Activated T-helper 2 cell treated with anti-CD3 and anti-CD28 coated beads, Interferon-gamma antibody, Interleukin-2, Interleukin-4, amounts not matched to agents 10 μg/mL and 5 μg/mL and 100 μg/mL, durations not matched to agents 14 hours and 24 hours and 36 hours (primary cell): ENCODE measurements at places on chromosomes 4 and X. TPM values are rescaled to one million over a fixed set of nuclear protein-coding genes. Genes with fewer than 3 reads are reported as not detected.

DNA sequence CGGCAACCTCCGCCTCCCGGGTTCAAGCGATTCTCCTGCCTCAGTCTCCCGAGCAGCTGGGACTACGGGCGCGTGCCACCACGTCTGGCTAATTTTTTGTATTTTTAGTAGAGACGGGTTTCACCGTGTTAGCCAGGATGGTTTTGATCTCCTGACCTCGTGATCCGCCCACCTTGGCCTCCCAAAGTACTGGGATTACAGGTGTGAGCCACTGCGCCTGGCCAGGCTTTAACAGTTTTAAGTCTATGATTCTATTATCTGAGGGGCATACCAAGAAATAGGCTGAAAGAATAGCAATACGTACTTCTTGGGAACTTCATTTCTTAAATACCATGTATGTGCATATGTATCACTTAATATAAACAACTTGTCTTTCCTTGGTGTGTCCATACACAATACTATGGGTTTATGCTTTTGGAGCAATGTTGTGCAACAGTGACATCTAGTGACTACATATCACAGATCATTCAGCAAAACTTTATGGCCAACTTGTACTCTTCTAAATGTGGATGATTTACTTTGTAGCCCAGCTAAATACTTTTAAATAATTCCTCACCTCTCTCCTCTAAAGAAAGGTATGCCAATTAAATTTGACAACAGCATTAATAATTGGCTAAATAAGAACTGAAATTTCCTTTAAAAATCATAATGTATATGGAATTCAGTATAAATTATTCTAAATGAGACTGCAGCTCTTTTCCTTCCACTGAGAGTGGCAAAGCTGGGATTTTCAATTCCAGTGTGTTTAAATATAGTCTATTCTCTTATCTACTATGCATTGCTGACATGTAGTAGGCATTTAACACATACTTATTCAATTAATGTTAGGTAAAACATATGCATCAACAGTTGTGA is 10.4 kb downstream of the SLC9B1 start:
- DNase-seq: no peak

DNA sequence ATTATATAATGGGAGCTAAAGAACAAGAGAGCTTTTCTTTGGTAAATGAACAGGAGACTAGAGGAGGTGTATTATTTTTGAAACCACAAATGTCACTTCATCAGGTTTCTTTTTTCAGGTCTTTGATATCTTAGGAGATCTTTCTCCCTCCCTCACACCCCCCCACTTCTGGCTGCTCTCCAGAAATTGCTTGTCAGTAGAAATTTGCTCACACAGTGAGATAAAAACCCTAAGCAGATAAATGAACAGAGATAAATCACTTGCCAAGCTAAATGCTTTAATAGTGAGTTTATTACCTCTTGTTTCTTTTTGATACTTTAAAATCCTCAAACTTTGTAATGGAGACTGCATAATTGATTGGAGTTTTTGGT is 421.2 kb upstream of the TENM3 start:
- no peak for DNase-seq

DNA sequence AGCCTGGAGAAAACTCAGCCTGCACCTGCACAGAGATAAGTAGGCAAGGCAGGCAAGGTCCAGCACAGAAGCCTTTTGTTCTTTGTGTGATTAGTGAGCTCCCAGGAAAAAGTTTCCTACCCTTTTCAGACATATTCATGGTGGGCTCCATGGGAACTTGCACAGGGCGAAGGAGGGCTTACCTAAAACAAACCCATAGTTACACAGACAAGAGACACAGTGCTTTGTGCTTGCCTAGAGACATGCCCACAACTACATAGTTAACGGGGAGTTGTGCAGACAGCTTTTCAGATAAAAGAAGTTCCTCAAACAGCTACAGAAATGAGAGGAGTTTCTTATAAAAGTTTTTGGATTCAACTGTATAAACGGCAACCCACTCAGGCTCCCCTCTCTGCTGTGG is 180.5 kb downstream of the GLUD2 start:
- DNase-seq: no peak

GRCh38 chr4:185305979-185306442 is 89.7 kb downstream of the LRP2BP start:
- no peak for DNase-seq

DNA sequence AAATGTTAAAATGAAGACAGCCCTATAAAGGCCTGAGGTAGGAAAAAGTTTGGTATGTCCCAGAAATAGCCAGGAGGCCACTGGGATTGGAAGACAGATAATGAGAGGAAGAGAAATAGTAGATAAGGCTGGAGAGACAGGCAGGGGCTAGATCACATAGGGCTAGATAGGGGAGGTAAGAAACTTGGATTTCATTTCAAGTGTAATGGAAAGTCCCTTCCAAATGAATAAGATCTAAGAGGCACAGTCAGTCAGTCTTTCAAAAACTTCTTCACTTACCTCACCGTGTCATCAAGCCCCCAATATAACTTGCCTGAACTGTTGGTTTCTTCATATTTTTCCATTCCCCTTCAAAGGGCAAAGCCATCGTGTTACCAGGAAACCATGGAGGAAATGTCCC is 121.8 kb downstream of the SPCS3 start:
- no peak for DNase-seq

GRCh38 chr4:38378478-38378877 is 285.5 kb upstream of the KLF3 start:
- no peak for DNase-seq

DNAAF6 gene
- not detected in 2 replicates for total RNA-seq

NUDT9 gene
- 12.0 and 12.1 TPM in 2 replicates for total RNA-seq

DCLK2 gene
- 0.14 and 0.21 TPM in 2 replicates for total RNA-seq
